ENCODE measurements at places on chromosomes 3 and 15.

DNA sequence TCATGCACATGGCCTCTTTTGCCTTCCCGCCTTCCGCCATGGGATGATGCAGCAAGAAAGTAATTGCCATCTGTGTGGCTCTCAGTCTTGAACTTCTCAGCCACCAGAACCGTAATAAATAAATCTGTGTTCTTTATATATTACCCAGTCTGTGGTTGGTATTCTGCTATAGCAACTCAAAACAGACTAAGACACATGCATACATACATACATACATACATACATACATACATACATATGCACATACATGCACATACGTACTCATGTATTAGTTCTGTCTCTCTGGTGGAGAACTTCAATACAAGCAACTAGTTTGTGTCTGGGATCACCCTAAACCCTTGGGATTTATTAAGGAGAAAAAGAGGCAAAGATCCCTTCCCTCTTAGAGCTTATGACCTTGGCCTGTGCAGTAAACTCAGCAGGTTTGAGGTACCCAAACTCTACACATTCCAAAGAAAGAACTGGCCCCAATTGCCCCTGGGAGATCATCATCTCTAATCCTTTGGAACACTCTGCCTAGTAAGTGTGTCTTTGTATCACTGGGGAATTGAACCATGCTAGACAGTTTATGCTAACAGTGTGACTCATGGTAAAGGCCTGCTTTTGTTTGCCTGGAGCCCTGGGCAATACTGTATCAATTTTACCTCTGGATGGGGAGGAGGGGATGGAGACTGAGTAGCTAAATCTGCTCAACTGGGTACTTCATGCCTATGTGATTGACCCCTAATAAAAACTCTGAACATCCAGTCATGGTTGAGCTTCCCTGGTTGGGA lies 115.6 kb upstream of the LMCD1 start:
- DNase-seq = no peak

GRCh38 chr3:16768956-16769355 lies 115.8 kb upstream of the PLCL2 start:
- DNase-seq = no peak

DNA sequence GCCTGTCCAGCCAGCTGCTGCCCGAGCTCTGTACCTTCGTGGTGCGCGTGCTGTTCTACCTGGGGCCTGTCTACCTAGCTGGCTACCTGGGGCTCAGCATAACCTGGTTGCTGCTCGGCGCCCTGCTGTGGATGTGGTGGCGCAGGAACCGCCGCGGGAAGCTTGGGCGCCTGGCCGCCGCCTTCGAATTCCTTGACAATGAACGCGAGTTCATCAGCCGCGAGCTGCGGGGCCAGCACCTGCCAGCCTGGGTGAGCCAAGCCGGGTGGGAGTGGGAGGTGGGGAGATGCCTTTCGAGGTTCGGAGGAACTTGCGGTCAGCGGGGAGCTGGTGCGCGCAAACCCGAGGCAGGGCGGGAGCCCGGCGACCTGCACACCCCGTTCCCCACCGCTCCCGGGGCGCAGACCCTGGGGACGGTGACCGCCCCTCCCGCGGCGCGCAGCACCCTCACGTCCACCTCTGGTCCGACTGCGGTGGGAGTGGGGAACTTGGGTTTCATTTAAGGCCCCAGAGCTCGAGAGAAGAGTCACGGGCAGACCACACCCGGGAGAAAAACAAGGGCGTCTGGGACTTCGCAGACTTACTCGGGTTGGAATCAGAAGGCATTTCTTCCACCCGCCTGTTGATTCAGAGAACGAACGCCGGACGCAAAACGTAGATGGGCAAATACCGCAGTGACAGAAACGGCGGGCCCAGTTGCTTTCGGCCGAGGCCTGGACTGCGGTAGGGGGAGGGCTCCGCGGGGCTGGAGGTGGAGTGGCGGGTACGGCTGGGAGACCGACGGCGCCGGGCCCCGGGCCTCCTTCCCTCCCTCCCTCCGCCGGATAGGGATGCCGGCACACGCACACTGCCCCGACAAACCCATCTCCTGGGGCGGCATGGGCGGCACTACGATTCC lies 708 bp downstream of the ESYT3 start:
- DNase-seq = no peak

DNA sequence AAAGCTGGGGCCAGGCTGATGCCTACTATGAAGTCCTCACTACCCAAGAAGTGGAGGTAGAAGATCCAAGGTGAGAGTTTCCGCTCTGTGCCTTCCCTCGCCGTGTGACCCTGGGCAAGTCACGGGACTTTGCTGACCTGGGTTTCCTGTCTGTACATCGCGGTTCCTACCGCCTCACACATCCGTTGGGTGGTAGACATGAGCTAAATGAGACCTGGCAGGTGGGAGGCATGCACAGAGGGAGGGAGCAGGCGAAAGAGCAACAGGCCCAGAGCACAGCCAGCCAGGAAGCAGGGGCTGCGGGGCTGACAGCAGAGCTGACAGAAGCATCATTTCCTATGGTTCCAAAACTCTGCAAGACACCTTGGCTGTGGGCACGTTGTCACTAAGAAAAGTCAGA lies 157.3 kb upstream of the BHLHE40 start:
- peak; percentile 83 for DNase-seq

- DNase-seq = no peak
Measured at GRCh38 chr3:23863060-23863459, 53.7 kb downstream of the NKIRAS1 start.

DNA sequence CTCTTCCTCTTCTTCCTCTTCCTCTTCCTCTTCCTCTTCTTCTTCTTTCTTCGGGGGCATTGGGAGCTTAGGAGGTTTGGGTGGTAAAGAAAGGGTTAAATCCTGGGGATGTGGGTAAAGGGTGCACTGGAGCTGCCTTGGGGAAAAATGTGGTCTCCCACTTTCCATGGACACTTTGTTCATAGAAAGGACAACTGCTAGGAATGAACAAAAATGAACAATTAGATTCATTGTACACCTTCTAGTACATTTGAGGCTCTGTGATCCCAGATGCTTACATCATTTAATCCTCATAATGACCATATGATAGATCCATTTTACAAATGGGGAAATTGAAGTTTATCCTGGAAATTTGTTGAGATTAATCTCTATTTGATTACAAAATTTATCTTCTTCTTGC lies 699.7 kb downstream of the TUSC7 start:
- DNase-seq = no peak

GRCh38 chr3:20576228-20576627 lies 390.2 kb upstream of the SGO1 start:
- DNase-seq = no peak

GRCh38 chr3:161270991-161271390 lies 49.9 kb downstream of the NMD3 start:
- DNase-seq = no peak

GRCh38 chr3:107800710-107801109 lies 277.9 kb downstream of the BBX start:
- DNase-seq = no peak

DNA sequence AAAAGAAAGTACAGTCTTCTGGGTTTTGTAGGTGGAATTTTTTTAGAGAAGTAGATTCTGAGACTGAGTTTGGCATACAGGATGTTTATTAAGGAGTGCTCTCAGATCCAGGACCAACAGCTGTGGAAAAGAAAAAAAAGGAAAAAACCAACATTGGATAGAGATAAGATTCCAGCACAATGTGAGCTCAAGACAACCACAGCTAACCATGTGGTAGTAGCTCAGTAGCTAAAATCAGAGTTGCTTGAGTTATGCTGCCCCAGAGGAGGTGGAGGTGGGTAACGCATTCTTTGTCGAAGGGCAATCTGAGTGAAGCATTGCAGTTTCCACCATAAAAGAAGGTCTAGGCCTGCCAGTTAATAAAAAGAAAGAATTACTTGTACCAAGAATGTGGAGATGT lies 904.3 kb downstream of the NSUN3 start:
- DNase-seq = no peak

- no peak for DNase-seq
Measured at GRCh38 chr3:173889596-173889995, 492.1 kb downstream of the NLGN1 start.

GRCh38 chr15:78691851-78692421 lies 50.9 kb upstream of the CHRNB4 start:
- no peak for DNase-seq

- no peak for DNase-seq
Measured at GRCh38 chr3:31565288-31565687, 32.6 kb downstream of the STT3B start.

DNA sequence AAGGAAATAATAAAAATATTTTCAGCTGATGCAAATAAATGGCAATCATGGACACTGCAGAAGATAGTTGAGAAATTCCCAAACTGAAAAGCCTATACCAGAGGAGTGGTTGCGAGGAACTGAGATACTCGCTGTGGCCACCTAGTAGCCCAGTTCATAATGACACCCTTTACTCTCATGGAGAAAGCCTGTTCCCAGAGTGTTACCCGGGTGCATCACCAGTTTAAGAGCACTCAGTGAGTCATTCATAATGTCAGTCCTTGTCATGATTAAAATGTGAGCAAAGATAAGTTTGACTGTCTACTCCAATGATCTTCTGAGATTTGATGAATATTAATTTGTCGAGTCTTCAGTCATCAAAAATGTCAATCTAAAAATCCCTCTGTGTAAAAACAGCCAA lies 138.4 kb upstream of the LRRC3B start:
- DNase-seq = no peak

DNA sequence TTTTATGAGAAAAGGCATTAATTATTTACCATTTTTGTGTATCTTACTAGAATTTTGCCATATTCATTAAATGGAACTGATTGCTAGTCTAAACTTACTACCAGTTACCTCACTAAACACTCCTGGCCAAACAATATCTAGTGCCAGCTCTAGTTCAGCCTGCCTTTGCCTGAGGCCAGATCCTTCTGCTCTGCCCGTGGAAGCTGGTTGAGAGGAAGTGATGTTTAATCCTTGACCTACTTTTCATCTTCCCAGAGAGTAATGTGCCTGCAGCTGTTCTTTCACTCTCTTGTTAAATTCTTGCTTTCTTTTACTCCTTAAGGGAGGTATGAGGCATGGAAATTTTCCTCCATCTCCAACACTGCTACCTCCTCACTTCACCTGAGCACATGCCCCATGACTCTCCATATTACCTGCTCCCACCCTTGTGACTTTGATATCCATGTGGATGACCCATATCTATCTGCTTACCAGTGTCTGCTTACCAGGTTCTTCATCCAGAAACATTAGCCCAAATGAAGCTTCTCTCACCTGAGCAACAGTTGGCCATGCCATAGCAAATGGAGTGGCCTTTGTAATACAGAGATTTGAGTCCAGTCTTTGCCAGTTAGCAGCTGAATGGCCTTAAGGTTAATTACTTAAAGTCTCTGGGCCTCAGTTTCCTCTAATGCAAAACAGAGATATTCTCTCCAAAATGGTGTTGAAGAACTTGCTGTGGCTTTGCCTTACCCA lies 53.4 kb downstream of the UBE2E1 start:
- no peak for DNase-seq

DNA sequence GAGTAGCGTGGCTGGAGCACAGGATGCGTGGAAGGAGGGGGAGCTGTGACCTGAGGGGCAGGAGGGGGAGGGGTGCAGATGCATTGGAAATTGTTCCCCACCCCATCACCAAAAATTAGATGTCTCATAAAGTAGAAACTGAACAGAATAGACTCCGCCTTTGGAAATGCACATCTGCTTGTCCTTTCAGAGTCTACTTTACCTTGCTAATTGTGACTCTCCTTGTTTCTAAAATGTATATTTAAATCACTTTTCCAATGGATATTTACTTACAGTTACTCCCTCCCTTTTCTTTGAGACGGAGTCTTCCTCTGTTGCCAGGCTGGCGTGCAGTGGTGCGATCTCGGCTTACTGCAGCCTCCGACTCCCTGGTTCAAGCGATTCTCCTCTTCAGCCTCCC lies 30.6 kb downstream of the SPG21 start:
- no peak for DNase-seq

- no peak for DNase-seq
Measured at GRCh38 chr3:177278016-177278415, 80.7 kb upstream of the TBL1XR1 start.

DNA sequence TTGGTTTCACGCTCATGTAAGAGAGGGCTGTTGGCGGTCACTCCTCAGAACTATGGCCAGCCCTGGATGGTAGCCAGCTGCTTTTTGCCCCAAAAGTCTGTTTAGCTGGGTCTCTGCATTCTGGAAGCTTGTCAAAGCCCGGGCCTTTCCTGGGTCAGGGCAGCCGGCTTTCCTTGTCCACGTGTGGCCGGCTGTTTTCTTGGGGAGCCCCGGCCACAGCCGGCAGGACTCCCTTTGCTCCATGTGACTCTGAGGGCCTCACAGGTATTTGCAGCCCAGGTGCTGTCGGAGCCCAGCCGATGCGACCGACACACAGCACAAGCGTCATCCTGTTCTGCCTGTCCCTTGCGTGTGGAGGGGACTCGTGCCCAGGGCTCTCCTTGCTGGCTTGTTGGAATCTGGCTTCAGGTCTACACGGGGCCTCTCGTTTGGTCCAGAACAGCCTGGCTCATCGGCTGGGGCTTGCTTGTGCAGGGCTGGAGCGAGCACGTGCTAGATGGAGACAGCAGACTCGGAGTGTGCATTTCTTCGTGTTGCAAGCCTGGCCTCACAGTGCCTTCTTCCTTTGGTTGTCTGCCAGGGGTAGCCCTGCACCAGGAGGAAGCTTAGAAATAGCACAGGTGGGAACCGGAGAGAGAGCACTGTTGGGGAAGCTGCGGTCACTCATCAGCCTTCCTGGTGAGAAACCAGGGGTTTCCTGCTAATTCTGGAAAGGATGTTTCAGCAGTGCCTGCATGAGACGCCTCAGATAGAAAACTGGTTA lies 51.5 kb downstream of the PGPEP1L start:
- no peak for DNase-seq

- no peak for DNase-seq
Measured at GRCh38 chr15:57356178-57356577, 20.1 kb upstream of the CGNL1 start.

- no peak for DNase-seq
Measured at GRCh38 chr15:79904271-79904670, 7.5 kb upstream of the MTHFS start.

- DNase-seq = no peak
Measured at GRCh38 chr3:54356261-54357045, 234.1 kb downstream of the CACNA2D3 start.

GRCh38 chr3:72210261-72210660 lies 425.3 kb upstream of the PROK2 start:
- DNase-seq = no peak

DNA sequence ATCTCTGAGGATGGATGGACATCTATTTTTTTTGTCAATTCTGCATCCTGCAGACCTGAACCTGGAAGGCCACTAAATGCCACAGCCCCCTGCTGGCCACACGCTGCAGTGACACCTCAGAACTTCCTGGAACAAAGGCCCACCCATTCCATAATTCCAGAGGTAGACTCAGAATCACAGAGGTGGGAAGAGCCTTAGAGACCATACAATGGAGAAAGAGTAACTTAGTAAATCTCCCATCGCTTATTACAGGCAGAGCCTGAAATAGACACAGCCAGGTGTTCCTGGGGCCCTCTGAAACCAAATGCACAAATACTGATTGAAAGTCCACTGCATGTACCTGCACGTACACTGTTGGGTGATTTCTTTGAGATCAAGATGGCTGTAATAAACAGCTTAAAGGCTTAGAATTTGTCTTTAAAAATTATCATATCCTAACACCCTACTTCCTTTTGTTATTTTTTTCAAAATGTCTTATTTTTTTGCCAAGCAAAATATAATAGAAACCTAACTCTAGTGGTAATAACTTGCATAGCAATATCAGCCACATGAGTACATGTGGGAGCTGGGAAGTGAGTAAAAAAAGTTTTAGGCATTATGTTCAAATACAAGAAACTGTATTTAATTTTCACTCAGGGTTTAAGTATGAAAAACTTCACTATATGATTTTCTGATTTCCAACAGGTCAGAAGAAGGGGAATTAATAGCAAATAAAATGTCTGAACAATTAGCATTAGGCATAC lies 62.7 kb downstream of the EOMES start:
- DNase-seq = peak; percentile 5
